Epithelial cell of prostate (primary cell): ENCODE measurements at places on chromosomes 4 and X.

GRCh38 chrX:54306379-54306778, 51.5 kb downstream of the WNK3 start:
- no peak for DNase-seq

DNA sequence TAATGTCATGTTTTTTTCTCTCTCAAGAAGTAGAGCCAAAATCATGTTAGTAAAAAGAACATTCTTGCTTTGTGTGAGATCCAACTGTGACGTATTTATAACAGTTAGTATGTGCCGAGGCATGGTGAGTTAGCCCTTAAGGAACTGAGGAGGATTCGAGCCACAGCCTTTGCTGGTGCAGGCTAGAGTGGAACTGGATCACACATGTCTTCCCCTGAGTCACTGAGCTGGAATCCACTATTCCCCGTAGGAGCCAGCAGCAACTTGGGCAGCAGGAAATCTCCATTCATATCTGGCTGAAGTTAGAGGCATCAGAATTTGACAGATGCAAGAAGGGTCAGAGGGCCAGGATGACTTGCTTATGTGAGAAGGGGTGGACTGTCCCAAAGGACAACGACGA, 144.6 kb upstream of the KIT start:
- peak; percentile 66 for DNase-seq

DNA sequence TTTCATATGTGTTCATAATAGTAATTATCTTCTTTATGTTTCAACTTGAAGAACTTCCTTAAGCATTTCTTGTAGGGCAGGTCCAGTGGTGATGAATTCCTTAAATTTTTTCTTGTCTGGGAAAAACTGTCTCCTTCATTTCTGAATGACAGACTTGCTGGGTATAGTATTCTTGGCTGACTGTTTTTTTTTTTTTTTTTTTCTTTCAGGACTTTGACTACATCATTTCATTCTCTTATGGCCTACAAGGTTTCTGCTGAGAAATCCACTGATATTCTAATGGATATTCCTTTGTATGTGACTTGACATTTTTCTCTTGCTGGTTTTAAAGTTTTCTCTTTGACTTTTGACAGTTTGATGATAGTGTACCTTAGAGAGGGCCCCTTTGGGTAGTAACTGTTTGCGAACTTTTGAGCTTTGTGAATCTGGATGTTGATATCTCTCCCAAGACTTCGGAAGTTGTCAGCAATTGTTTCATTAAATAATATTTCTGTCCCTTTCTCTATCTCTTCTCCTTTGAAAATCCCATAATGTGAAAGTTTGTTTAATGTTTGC, 54.2 kb downstream of the EDA start:
- no peak for DNase-seq

DNA sequence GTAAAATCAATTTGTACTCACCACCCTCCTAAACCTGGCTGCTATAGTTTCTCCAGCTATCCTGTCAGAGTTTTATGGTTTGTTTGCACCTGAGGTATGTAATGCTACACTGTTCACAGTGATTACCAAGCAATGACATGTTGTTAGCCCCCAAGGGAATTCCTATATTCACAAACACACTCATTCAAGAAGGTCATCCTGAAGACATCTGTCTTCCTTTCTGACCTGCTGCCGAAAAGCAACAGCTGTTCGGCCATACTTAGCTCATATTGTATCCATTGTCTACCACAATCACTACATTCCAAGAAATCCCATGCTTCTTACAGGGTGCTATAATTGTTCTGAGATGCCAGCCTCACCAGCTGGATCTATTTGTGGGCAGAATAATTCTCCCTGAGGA, 160.1 kb upstream of the GYPA start:
- peak; percentile 6 for DNase-seq

DNA sequence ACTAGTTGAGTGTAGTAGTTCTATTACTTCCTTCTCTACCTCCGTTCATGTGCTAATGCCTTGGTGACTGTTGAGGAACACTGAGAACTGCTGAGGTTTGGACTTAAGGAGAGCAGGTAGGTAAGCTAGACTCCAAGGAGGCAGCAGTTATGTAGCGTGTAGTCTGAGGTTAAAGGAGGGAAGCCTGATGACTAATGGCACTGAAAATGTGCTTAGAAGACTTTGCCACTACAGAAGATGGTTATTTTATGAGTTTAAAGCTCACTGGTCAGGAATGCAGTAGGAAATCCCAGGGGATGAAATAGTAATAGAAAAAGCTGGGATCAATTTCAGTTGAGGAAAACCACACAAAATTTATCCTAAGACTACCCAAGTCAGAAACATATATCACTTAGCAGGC, 1077.3 kb downstream of the RAPGEF2 start:
- peak; percentile 40 for DNase-seq

- DNase-seq: no peak
Observed at GRCh38 chrX:72142094-72142793, 10.5 kb upstream of the RTL5 start.

DNA sequence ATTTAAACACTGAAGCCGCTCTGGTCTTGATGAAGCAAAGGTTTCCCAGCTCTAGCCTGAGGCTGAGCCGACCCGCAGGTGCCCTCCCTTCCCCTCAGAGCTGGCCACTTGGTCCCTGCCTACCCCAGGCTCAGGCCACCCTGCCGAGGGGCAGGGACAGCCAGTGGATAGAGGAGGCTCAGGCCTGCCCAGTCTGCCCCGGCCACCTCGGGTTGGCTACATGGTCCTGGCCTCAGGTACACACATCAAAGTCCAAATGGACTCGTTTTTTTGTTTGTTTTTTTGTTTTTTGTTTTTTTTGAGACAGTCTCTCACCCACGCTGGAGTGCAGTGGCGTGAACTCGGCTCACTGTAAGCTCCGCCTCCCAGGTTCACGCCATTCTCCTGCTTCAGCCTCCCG, 23.8 kb downstream of the TACC3 start:
- DNase-seq: no peak

- DNase-seq: no peak
Observed at GRCh38 chrX:66074920-66075879, 35.3 kb upstream of the VSIG4 start.

DNA sequence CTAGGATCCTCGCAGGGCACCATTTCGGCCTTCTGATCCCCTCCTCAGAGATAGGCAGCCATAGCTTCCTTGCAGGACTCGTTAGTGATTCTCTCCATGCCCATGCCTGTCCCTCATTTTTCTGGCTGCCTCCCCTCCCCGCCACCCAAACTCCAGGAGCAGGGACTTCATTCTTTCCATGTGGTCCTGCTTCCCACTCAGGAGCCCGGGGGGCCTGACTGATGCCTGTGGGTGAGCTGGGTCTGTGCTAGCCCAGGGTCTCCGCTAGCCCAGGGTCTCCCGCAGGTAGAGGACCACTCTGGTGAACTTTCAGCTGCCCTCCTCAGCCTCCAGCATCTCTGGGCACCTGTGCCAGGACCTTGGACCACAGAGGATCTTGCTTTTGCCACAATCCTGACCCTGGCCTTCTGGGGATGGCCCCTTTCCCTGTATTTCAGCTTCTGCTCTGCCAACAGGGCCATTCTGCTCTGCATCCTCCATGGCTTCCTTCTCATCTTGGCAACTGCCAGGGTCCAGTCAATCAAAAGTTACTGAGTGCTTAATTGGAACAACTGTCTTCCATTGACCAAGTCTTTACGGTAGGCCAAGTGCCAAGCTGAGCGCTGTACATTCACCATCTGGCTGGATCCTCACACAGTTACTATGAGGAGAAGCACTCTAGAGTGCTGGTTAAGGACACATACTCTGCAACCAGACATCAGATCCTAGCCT, 152.2 kb downstream of the EFNB1 start:
- DNase-seq: no peak

GRCh38 chr4:112860830-112861690, 188.4 kb upstream of the ANK2 start:
- DNase-seq: no peak

DNA sequence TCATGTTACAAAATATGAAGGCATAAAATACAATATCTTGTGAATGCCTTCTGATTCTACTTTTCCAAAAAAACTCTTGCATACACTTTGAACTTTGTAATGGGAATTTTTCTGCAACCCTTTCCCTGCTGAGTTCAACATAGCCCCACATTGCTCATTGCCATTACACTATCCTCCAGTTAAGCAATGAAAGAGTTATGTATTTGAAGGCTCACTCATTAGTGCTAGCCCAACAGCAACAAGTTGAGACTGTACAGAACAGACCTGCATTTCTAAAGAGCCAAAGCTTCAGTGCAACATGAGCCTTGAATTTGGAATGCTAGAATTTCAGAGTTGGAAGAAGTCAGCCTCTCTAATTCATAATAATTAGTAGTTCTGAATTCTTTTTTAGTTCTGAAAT, 44.4 kb upstream of the STAG2 start:
- DNase-seq: no peak

GRCh38 chrX:118513120-118513898, 17.7 kb downstream of the DOCK11 start:
- DNase-seq: no peak

- DNase-seq: no peak
Observed at GRCh38 chr4:148452970-148453369, 10.8 kb upstream of the NR3C2 start.

- no peak for DNase-seq
Observed at GRCh38 chr4:177393236-177393635, 49.0 kb downstream of the AGA start.

- no peak for DNase-seq
Observed at GRCh38 chr4:124977045-124977444, 264.5 kb upstream of the ANKRD50 start.

- no peak for DNase-seq
Observed at GRCh38 chrX:78555401-78555980, 103.6 kb downstream of the RTL3 start.

- no peak for DNase-seq
Observed at GRCh38 chr4:7872264-7872771, 67.3 kb downstream of the AFAP1 start.

DNA sequence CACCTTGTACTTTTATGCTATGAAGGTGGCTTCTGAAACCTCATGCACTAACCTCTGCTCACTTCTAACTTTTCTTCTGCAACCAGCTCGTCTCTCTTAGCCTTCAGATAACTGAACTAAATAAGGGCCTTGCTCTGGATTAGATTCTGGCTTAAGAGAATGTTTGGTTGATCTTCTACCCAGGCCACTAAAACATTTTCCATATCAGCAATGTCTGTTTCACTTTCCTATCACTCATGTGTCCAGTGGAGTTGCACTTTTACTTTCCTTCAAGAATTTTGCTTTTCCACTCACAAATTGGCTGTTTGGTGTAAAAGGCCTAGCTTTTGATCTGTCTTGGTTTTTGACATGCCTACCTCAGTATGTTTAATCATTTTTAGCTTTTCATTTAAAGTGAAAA, 105.8 kb downstream of the KCTD8 start:
- no peak for DNase-seq

DNA sequence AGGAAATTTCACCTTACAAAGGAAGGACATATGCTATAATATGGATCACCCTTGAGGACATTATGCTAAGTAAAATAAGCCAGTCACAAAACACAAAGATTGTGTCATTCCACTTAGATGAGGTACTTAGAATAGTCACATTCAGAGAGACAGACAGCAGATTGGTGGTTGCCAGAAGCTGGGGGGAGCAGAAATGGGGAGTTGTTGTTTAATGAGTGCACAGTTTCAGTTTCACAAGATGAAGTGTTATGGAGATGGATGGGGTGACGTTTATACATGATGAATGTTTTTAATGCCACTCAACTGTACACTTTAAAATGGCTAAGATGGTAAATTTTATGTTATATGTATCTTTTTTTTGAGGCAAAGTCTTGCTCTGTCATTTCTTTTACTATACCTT, 14.8 kb upstream of the SPON2 start:
- no peak for DNase-seq

- no peak for DNase-seq
Observed at GRCh38 chr4:162761965-162762364, 404.7 kb downstream of the NAF1 start.

DNA sequence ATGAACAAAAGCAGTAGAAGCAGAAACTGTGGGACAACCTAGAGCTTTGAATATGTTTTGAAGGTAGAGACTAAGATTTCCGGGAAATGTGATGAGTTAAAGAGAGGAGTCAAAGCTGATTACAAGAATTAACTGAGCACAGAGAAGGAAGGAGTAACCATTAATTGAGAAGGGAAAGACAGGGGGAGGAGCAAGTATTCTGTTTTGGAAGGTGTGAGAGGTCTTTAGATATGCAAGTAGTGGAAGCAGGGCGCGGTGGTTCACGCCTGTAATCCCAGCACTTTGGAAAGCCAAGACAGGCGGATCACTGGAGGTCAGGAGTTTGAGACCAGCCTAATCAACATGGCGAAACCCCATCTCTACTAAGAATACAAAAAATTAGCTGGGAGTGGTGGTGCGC, 171.5 kb downstream of the FSTL5 start:
- DNase-seq: no peak

- no peak for DNase-seq
Observed at GRCh38 chr4:168771251-168771650, 238.8 kb downstream of the CBR4 start.

DNA sequence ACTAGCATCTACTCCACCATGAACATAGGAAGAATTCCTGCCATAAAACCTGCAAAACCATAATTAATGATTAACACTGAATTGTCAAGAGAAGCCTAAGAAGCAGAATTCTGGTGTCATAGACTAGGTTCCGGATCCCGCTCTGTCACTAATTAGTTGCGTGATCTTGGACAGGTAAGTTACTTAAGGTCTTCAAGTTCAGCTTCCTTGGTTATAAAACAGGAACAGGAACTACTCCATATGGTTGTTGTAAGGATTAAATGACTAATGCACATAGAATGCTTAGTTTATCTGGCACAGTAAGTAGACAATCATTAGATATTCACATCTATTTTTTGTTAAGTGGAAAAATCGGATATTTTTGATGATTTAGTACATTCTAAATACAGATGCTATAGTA, 14.3 kb downstream of the G3BP2 start:
- no peak for DNase-seq

GRCh38 chr4:165398570-165398969, 19.8 kb downstream of the CPE start:
- no peak for DNase-seq

GRCh38 chr4:80145739-80146138, 51.6 kb upstream of the PRDM8 start:
- no peak for DNase-seq

DNA sequence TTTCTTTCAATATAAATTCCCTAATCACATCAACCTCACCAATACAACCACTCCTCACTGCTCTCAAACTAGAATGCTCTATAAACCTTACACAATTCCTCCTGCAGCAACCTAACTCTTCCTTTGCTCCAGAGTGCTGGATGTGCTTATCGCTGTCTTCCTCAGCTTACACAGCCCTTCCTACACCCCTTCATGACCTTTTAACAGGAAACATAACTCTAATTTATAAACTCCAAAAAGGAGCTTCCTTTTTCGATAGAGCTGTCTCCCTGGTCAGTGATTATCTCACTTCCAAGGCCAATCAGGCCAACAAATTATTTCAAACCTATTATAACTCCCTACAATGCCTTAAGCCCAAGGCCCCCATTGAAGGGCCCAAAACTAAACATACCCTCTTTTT, 78.8 kb downstream of the COQ2 start:
- DNase-seq: no peak

DNA sequence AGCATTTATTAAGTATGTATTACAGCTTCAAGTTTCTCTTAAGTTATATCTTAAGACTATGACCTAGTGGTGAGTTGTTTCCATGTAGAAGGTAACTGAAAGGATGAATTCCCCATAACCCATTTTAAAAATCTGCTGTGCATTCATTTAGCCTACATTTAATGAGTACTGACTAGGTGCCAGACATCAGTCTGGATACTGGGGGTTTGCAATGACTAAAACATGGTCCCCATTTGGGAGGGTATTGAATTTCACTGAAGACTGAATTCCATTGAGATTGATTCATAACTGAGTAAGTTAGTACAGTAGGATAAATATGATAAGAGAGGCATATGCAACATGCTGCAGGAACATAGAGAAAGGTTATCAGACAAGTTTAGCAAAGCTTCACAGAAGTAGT, 241.5 kb downstream of the FRAS1 start:
- DNase-seq: no peak

- peak; percentile 73 for DNase-seq
Observed at GRCh38 chr4:38154681-38155588, 194.7 kb downstream of the PTTG2 start.
